ENCODE measurements at places on chromosomes 5 and 9. TPM values are rescaled to one million over a fixed set of nuclear protein-coding genes. Genes with fewer than 3 reads are reported as not detected.

Gene SMIM33
- total RNA-seq: not detected

Gene DNAH5
- total RNA-seq: 0.63 TPM

Gene SOWAHA
- total RNA-seq: not detected

Gene ITGA2
- 5.2 TPM for total RNA-seq

Gene HEMGN
- total RNA-seq: not detected

Gene WDR38
- not detected for total RNA-seq

Gene DOLPP1
- 24.4 TPM for total RNA-seq

Gene TAF11L5
- total RNA-seq: not detected

Gene ZDHHC11B
- total RNA-seq: not detected

Gene TMEM215
- total RNA-seq: not detected

Gene OSTF1
- total RNA-seq: 54.9 TPM

DNA sequence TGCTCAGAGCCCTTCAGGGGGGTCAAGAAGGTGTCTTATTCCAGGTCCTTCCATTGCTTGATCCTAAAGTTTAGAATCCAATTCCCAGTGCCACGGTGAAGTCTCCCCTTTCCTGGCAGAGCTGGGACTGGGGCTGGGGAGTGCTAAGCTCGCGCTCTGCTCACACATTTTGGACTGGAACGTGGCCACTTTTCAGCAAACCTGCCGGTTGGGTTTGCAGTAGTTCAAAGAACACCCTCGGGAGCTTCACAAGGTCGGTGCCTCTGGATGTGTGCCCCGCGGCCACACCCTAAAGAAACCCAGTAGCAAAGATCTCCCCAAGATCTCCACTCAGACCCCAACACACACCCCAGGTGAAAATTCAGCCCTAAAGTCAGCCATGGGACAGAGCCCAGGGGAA is at the start of gene C9orf152:
Gene C9orf152 (minus strand): TSS at position 129 of the 400 bp plus-strand sequence. CDS start 580 bp downstream, outside the sequence.
- no peak for DNase-seq

DNA sequence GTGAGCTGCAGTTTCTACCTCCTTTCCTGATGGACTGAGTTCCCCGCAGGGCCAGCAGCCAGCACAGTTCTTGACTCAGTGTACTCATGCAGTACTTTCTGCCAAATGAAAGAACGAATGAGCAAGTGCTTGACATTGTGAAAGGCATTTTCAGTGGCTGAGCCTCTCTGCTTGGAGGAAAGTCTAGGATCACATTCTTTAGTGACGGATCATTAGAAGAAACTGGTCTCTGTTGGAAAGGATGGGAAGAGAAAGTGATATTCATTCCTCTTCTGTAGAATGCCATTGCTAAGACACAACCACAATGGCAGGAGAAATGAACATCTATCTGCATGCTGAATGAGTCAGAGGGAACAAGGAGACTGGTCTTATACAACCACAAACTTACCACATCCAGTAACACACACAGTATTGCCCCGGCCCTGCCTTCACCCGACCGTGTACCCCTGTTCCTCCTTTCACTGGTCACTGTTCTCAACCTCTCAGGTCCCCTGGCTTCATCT is 206.9 kb downstream of the CRB2 start:
- DNase-seq: peak; percentile 16

GRCh38 chr5:44356231-44356630 is 33.0 kb downstream of the FGF10 start:
- no peak for DNase-seq

DNA sequence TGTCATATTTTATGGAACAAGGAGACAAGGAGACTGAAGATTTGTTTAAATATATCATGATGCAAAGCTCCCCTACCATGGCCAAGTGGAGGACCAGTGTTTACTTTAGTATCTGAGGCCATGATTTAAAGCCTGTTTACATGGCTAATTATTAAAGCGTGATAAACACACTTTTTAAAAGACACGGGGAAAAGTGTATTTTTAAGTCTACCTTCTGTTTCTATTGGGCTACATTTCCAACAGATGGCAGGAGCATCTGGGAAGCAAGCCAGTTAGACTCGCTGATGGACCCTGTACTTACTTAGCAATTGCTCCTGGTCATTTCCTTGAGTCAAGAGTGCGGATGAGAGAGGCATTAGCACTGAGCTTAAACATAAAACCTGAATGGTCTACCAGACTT is 480.3 kb upstream of the SEMA6A start:
- no peak for DNase-seq

DNA sequence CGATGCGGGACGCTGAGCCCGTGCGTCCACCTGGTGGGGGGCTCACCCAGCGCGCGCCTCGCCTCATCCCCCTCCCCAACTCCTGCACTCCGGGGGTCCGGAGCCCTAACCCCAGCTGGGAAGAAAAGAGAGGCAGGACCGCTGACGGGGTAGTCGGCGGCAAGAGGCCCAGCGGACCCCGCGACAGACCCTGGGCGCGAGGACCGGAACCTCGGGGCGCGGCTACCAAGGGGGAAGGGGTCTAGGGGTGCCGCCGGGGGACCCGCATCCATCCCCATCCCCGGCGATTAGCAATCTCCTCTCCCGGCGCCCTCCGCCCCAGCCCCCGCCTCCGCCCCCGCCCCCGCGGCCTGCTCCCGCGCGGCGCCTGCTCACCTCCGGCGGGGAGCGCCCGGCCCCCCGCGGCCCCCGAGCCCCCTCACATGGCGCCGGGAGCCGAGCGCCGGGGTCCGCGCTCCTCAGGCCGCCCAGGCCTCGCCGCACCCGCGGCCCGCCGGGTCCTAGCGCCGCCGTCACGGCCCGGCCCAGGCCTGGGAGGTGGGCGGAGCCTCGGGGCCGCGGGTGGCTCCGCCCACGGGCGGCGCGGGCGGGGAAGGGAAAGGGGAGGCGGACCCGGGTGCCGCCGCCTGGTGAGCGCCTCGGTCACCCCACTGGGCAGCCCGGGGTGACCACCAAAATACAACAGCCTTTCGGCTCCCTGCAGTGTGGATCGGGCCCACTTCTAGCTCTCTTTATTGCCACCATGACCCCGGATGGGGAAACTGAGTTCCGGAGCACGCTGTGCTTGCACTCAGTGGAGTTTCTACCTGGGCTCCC is at the start of gene ST6GALNAC6:
Gene ST6GALNAC6 (minus strand): TSS at position 476 of the 816 bp plus-strand sequence. CDS start 1,622 bp downstream, outside the sequence.
- DNase-seq: peak; percentile 66

GRCh38 chr9:122354536-122355199 is 16.2 kb upstream of the PTGS1 start:
- no peak for DNase-seq

GRCh38 chr9:127788337-127789011 is 2.6 kb downstream of the CDK9 start:
- DNase-seq: no peak

- no peak for DNase-seq
Measured at GRCh38 chr5:159735749-159736660, 180.3 kb upstream of the ADRA1B start.

GRCh38 chr9:124710766-124711165 is 60.3 kb downstream of the NR6A1 start:
- DNase-seq: no peak

DNA sequence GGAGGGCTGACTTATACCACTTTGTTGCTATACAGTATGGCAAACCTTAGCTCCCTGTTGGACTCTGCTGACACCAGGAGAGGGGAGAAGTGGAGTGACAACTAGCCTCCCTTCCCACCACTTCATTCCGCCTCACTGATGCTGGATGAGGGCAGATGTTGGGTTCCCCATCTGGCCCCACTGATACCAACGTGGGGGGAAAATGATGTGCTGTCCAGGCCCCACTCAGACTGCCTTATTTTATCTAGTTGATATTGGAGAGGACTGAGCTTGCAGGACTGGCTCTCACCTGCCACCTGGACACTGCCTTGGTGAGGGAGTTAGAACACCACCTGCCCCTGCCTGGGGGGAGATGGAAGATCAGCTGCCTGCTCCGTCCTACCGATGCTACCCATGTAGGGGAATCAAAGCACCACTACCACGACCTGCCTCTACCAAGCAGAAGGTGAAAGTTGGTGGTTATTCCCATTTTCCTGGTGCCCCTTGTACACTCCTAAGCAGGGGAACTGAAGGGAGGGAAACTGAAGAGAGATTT is 292.1 kb downstream of the GADD45G start:
- no peak for DNase-seq

DNA sequence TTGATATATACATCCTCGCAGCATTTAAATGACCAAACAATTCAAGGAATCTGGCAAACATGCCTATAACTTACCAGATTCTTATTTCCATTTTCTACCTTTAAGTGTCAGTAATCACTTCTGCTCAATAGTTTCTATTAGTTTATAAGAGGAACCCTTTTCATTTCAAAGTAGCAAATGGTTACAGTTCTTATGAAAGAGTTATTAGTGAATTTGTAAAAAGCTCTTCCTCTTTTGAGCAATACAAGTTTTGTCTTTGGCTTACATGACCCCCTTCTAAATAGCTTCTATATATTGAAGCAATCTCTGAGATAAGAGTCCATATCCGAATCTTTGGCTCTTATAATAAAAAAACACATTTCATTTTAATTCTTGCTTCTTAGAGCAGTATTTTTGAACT is 42.0 kb downstream of the ELL2 start:
- DNase-seq: no peak

GRCh38 chr5:32074401-32074800 is 99.7 kb downstream of the GOLPH3 start:
- no peak for DNase-seq

DNA sequence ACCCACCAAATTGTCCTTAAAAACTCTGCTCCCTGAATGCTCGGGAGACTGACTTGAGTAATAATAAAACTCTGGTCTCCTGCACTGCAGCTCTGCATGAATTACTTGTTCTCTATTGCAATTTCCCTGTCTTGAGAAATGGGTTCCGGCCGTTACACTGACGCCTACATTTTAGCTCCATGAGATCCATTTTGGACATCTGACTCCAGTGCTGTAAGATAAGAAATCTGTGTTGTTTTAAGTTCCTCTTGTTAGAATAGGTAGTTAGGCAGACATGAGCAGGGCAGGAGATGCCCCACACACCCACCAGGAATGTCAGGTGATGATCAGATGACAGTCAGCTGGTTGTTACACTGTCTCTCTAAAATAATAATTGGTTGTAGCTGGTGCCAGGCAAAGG is 125.8 kb upstream of the SHB start:
- no peak for DNase-seq

DNA sequence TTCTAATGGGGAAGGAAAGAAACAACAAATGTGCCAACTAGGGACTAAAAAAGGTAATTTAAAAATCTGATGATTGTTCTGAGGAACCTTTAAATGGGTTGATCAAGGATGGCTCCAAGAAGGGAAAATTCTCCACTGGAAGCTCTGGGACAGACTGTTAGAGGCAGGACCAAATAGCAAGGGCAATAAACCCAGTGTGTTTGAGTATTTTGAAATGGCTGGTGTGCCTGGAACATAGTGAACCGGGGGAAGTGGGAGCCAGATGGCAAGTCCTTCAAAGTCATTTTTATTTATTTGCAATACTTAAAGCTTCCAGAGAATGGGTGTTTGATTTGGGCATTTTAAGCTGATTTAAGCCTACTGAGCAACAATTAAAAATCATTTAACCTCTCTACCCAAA is 587.7 kb upstream of the MEF2C start:
- no peak for DNase-seq

DNA sequence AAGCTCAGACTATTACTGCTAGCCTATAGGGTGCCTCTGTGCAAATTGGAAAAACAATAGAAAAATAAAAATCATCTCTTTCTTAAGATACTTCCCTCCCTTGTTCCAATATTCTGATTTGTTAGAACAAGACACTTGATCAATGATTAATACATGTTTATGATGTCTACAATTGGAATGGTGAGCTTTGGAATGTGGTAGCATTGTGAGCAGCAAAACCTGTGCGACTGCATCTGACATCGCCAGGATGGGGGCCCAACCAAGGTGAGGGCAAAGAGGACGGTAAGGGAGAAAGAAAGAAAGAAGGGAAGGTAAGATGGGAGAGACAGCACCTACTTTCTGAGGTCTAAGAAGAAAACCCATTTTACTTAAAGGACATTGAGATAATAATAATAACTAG is 183.0 kb upstream of the TRIM32 start:
- DNase-seq: no peak

- DNase-seq: no peak
Measured at GRCh38 chr5:137167187-137167586, 331.9 kb downstream of the SPOCK1 start.

- DNase-seq: peak; percentile 86
Measured at GRCh38 chr9:98790842-98791607, 5.3 kb downstream of the ANKS6 start.

DNA sequence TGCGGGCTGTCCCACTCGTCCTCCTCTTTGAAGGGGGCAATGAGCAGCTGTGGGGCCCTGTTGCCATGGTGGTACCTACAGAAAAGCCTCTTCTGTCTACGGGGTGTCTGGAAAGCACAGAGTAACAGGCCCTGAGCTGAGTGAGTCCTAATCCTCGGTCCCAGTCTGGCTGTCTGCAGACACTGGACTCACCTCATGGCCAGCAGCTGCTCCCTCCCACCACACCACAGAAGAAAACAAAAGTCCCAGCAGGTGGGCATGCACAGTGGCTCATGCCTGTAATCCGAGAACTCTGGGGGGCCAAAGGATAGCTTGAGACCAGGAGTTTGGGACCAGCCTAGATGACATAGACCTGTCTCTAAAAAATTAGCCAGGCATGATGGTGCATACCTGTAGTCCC is 19.9 kb downstream of the P4HA2 start:
- DNase-seq: no peak

DNA sequence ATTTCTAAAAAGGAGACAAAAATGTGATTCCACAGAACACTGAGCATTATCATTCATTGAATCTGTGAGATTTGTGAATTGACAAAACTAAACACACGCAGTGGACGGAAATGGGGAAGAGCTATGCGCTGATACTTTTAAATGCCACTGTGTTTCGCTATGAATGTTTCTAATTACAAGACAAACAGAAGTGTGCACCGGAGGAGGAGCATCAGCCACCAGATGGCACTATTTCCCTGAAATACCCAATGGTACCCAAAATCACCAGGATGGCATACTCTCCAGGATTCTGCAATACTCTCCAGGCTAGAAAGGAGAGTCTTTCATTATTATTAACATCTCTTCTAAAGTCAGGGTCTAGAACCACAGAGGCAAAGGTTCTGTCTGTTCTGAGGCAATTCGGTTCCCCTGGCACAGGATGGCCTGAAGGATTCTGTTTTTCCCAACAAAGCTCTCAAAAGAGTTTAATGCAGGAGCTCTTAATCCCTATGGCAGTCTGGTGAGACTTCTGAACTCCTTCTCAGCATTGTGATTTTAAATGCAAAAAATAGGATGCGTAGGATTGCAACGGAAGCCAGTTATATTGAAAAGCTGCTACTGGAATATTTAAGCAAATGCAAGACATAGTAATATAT is 13.8 kb upstream of the PUM3 start:
- DNase-seq: peak; percentile 6

DNA sequence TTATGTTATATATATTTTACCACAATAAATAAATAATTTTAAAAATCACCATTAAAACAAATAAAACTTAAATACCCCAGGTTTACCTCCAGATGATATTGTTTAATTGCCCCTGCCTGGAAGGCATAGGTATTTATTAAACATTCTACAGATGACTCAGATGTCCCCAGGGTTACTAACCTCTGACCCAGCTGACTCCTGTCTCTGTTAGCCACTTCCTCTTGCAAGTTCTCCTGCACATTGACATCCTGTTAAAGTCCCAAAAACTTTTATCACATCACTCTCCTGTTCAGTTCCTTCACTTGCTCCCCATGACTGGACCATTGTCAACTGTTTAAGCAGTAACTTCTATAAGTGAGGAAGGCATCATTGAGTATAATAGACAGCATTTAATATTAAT is 37.0 kb upstream of the RAB3C start:
- no peak for DNase-seq
